IPS DF 6.9 (cell line): ENCODE measurements at places on chromosomes 1 and 21.

DNA sequence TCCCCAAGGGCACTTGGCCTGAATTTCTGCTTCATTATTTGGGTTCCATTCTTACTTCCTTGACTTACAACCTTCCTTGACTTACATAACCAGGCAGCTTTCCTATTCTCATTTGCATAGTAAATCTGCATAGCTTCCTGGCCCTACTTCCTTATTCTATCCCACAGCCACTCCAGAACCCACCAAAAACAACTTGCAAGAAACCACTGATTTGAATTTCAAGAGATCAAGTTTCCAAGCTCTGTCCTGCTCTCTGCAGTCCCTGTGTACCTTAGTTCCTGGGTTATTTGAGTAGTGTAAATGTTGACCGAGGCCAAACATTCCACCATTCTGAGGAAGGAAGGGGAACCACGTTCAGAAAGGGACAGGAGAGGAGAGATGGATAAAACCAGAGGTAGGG, 603.3 kb downstream of the PTPRC start:
- DNase-seq, result no peak

GRCh38 chr1:64917328-64917861, 49.0 kb downstream of the JAK1 start:
- DNase-seq, result no peak

DNA sequence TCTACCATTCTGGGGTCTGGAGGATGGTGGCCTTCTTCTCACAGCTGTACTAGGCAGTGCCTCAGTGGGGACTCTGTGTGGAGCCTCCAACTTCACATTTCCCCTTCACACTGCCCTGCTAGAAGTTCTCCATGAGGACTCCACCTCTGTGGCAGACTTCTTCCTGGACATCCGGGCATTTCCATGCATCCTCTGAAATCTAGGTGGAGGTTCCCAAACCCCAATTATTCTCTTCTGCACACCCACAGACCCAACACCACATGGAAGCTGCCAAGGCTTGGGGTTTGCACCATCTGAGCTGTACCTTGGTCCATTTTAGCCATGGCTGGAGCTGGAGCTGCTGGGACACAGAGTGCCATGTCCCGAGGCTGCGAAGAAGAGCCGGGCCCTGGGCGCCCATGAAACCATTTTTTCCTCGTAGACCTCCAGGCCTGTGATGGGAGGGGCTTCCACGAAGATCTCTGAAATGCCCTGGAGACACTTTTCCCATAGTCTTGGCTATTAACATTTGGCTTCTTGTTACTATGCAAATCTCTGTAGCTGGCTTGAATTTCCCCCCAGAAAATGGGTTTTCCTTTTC, 170.5 kb downstream of the FOXD2 start:
- no peak for DNase-seq

- no peak for DNase-seq
Observed at GRCh38 chr1:153804112-153804511, 28.9 kb downstream of the SLC27A3 start.

DNA sequence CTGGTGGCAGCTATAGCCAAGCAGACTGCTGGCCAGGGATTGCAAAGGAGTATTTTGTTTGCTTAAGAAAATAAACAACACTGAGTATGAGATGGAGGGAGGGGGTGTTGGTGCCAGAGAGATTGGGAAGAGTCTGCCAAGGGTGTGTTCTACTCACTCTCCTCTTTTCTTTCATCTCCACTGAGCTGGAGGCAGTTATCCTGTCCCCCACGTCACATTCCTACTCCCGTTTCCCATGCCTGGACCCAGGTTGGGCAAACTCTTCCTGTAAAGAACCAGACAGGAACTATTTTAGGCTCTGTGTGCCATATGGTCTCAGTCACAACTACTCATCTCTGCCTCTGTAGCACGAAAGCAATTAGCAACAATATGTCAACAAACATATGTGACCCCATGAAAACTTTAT, 1.4 kb upstream of the IL24 start:
- DNase-seq, result no peak

- no peak for DNase-seq
Observed at GRCh38 chr1:198417039-198417438, 123.4 kb downstream of the ATP6V1G3 start.

- DNase-seq, result no peak
Observed at GRCh38 chr21:29096218-29097015, 23.0 kb upstream of the CCT8 start.

GRCh38 chr1:204377800-204378668, 18.3 kb upstream of the PLEKHA6 start:
- DNase-seq, result no peak

- DNase-seq, result no peak
Observed at GRCh38 chr1:229015806-229016205, 255.1 kb upstream of the RAB4A start.

GRCh38 chr1:48216941-48217340, 5.6 kb upstream of the SLC5A9 start:
- DNase-seq, result no peak

DNA sequence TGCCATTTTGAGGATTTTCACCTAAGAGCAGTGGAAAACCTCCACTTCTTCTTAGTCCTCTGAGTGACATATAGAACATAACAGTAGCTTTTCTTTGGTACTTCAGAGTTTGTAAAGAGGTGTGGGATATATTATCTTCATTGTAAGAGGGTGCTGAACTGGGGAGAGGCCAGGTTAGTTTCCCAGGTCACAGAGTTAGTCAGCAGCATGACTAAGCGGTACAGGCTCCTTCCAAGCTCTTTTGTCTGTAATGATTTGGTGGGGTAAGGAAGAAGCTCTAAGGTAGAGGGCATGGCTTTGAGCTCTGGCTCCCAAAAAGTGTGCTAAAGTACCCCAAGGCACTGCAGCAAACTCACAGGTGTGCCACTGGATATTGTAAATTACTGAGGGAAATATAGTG, 325.0 kb upstream of the PLXNA2 start:
- no peak for DNase-seq

DNA sequence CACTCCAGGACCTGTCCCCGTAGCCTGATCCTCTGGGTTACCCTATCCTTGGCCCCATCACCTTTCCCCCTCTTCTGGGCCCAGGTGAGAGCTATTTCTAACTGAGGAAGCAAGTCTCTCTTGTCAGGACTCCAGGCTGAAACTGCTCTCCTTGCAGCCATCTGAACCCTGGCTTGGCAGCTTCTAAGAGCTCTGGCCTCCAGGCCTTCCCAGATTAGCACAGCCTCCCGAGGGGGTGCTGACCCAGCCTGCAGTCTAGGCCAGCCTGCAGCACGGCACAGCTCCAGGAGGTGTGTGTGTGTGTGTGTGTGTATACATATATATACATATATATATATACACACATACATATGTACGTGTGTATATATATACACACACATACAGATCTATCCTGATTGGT, 17.4 kb downstream of the CACNA1S start:
- DNase-seq, result no peak

DNA sequence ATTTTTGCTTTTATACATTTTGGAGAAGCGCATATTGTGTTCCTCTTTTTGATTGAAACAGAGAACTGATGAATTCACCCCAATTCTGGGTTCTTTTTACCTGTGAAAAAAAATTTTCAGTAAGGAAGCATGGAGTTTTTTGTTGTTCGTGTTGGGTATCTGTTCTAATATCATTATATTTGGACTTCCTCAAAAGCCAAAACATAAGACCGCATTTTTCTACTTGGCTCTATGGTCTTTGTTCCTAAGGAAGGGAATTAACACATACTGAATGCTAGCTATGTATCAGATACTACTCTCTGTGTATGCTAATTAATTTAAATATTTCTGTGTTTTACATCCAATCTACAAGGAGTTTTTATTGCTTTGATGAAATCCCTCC, 12.9 kb downstream of the EPB41 start:
- DNase-seq, result no peak

DNA sequence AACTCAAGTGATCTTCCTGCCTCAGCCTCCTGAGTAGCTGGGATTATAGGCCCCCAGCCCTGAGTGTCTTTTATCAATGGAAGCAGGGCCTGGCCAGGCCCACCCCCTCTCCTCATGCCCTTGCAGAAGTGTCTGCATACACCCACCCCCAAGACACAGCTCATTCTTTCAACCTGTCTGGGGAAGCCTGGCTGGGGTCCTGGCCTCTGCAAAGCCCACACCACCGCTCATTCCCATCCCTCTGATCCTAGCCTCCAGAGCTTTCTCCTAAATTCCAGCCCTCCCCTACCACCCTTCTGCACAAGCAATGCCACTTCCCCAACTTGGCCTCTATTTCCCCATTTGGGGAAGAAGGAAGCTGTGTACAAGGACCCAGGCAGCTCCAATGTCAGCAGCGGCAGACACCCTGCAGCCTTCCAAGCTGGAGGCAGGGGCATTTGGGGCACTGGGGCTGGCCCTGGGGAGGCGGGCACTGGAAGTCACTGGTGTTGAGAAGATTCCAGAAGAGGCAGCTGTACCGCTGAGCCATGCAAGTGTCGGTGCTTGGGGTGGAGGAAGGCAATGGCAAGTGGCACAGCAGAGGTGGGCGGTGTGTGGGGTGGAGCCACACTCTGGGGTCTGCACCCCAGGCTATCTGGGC, 33.7 kb upstream of the ARF1 start:
- no peak for DNase-seq

DNA sequence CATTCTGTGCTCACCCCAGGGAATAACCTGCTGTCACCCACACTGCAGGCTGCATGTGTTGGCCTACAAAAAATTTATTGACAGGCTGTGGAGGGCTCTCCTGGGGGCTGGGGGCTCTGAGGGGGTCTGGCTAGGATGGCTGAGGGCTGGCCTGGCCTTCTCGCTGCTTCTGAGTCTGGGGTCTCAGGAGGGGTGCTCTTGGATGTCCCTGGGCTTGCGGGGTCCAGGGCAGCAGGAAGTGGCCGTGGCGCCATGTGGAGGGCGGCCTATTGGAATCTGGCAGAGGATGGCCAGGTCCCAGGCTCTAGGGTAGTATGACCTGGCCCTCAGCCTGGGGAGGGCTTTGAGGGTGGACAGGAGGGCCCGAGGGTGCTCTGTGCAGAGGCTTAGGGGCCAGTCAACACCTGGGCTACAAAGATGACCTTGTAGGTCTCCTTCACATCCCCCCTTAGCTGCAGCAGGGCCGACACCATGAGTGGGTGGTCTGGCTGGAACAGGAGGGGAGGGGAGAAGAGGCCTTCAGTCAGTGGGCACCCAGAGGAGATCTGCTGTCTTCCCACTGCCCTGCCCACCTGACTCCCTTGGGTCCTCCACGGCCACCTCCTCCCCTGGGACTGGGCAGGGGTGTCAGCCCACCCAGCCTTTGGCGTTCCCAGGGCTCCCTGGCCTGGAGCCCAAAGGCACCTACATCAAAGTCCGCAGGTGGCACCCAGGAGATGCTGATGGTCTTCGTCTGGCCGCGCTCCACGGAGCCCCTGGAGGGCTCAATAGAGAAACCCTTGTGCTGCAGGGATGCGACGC, 3.0 kb upstream of the TMEM52 start:
- DNase-seq, result no peak

DNA sequence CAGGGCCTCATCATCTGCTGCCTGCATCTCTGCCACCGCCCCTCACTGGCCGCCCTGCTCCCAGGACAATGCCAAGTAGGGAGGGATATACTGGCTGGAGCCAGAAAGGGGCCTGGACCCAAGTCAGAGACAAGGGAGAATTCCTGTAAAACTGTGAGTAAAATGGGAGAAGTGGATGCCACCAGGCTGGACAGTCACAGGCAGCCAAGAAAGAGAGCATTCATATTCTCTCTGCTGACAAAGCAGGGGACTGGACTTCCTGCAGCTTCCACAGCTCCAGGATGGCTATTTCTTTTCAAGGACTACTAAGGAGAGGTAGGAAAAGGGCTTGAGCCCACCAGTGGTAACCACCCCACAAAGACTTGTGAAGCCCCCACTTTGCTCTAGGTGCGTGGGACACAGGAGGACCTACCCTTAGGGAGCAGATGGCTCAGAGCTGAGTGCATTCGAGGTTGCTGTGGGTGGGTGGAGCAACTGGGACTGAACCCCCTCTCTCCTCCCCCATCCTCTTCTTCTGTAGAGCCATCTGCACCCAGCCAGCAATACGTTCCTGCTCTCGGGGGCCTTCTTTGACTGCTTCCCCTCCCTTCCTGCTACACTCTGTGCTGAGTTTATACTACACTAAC, 57.5 kb downstream of the GLIS1 start:
- DNase-seq, result no peak

DNA sequence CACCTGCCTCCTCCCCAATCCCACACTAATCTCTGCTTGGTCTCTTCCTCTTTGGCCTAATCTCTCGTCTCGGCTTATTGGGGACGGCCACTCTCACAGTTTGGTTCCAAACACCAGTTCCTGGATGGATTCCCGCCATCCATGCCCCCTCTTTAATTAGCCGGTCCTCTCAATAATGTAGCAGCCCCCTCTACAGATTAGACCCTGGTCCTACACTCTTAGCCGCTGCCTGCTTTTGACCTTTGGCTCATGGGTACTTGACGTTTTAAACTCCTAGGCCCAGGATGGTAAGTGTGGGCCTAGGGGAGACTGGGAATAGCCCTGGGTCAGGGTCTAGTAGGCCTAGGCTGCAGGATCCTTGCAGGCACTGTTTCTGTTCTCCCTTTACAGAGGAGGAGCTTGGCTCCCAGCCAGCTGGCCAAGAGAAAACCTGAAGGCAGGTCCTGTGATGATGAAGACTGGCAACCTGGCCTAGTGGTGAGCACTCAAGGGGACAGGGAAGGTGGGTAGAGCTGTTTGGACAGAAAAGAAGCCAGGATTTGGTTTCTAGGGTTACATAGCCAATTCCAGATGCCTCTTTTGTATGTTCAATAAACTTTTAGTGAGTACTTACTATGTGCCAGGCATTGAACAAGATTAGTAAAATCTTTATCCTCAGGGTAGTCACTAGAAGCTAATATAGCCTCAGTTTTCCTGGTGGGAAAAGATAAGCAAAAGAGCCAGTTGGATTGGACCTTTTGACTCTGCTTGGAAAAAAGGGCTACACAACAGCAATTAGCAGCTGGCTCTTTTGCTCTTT, 758 bp downstream of the RAD54L start:
- no peak for DNase-seq

GRCh38 chr1:245730801-245731200, 576.0 kb downstream of the KIF26B start:
- DNase-seq, result no peak

GRCh38 chr1:55329091-55329490, 113.9 kb upstream of the USP24 start:
- no peak for DNase-seq

DNA sequence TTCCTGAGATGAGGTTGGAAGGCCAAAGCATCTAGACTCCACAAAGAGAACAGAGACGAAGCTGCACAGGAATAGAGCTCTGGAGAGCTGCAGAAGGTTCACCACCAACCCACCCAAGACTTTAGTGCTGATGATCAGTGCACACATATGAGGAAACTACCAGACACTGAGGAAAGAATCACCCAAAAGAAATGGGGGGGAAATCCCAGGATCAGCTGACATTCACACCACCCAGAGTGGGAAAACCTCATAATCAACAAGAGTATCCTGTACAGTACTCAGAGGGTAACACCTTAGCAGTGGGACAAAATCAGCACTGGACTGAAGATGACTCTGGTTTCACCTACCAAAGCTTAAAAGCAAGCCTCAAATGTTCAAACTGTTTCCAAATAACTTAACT, 36.4 kb downstream of the DENND1B start:
- DNase-seq, result no peak
